ENCODE measurements at places on chromosomes 11 and 22. TPM values are rescaled to one million over a fixed set of nuclear protein-coding genes. Genes with fewer than 3 reads are reported as not detected.

DNA sequence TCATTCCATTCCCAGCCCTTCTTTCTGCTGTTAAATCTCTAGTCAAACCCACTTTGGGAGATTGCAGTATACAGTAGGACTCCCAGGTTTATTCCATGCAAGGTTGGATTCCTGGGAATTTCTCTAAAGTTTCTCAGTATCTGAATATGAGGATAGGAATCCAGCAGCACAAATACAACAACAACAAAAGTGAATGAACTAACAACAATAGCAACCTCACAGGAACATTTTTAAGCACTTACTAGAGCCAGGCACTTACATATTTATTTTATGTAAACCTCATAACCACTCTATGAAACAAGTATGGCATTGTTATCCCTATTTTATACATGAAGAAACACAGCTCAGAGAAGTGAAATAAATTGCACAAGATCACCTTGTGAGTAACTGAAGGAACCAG, 1.9 kb downstream of the MMP7 start:
- DNase-seq, result no peak

DNA sequence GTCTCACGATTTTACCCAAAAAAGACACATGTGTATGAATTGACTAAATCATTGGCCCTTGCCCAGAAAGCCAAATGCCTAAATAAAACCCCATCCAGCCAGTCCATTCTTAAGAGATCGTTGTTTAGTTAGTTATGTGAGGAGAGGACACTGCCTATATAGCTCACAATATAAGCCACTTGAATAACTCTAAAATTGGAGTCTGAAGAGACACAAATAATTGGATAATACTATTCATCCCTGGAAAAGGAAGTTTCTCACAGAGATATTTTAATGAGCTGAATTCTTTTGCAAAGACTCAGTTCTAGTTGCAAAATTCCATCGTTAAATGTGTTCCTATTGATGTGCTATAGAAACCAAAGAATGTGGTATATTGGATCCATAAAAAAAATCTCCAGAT, 176.7 kb downstream of the SOX6 start:
- DNase-seq, result no peak

- peak; percentile 85 for DNase-seq
Observed at GRCh38 chr11:8384199-8384821, 120.6 kb upstream of the LMO1 start.

MRGPRX3 gene
- not detected for total RNA-seq

HOATZ gene
- total RNA-seq, result not detected

DNA sequence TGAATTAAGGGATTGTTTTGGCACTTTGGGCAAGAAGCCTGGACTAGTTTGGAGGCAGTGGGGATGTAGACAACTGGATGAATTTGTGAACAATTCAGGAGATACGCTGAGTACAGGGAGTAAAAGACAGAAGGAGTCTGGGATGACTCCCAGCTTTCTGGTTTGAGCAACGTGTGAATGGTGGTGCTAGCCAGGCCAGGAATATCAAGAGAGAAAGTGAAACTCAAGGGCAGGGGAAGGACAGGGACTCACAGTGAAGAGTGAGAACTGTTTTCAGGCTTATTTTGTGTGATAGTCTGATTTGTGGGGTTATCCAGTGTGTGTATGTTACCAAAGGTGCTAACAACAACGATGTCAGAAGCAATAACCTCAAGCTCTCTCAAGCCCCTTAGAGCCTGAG, 15.9 kb downstream of the CHRM1 start:
- DNase-seq, result no peak

CCDC87 gene
- total RNA-seq, result 0.31 TPM

- DNase-seq, result no peak
Observed at GRCh38 chr22:18024276-18024939, at the start of gene MICAL3. Gene MICAL3 (minus strand): TSS chr22:18024561. CDS start chr22:17906812, 117,749 bp downstream.

DNA sequence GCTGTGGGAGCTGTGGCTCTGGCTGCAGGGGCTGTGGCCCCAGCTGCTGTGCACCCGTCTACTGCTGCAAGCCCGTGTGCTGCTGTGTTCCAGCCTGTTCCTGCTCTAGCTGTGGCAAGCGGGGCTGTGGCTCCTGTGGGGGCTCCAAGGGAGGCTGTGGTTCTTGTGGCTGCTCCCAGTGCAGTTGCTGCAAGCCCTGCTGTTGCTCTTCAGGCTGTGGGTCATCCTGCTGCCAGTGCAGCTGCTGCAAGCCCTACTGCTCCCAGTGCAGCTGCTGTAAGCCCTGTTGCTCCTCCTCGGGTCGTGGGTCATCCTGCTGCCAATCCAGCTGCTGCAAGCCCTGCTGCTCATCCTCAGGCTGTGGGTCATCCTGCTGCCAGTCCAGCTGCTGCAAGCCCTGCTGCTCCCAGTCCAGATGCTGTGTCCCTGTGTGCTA, 514 bp downstream of the KRTAP5-9 start:
- no peak for DNase-seq

- DNase-seq, result no peak
Observed at GRCh38 chr11:7574491-7575130, 60.8 kb downstream of the PPFIBP2 start.

GRCh38 chr11:24344222-24344621, 152.6 kb upstream of the LUZP2 start:
- no peak for DNase-seq

GRCh38 chr11:65471447-65471891, 27.4 kb upstream of the MALAT1 start:
- DNase-seq, result peak; percentile 76

ME3 gene
- total RNA-seq, result 0.72 TPM

GRCh38 chr11:132047167-132047566, 676.8 kb downstream of the NTM start:
- DNase-seq, result no peak

TMA7B gene
- total RNA-seq, result not detected

NPAS4 gene
- total RNA-seq, result not detected

DNA sequence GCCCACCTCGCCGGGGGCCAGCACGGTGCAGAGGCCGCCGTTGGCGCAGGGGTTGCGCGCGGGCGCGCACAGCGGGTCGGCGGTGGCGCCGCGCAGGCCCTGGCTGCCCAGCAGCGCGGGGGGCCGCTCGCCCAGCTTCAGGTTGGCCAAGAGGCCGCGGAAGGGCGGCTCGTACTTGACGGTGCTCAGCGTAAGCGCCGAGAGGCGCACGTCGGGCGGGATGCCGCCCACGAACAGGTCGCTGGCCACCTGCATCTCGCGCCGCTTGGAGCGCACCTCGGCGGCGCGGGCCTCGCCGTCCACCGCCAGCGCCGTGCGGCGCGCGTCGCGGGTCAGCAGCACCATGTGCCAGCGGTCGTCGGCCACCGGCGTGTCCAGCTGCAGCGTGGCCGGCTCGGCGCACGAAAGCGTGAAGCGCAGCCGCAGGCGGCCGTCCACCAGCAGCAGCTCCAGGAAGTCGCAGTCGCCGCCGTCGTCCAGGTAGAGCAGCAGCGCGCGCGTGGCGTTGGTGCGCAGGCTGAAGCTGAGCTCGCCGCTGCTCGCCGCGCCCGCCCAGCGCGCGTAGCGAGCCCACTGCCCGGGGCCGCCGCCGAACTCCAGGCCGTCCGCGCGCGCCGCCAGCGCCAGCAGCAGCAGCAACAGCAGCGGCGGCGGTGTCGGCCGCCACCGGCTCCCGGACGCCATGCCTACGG, 9.8 kb downstream of the NRXN2 start:
- DNase-seq, result no peak

Data from A172 (cell line).